ENCODE measurements at places on chromosomes 4 and X.

DNA sequence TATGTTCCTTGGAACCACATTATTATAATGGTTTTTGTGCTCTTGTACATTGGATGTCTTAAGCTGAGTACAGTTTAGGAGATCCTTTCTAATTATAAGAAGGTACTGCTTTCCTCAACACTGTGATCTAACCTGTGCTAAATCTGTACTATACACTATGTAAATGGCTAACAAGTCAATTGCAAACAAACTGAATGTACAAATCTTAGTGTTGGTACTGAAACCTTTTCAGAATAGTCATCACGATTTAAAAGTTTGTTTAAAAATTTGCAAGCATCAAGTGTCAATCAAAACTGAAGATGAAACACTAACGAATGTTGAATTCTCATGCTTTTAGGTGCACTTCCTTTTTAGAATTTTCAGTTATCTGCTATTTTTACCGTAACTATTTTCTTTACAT is 2090.4 kb upstream of the TENM3 start:
- no peak for DNase-seq

- no peak for DNase-seq
These were observed 15.6 kb upstream of the RASL11B start for GRCh38 chr4:52846502-52846901.

DNA sequence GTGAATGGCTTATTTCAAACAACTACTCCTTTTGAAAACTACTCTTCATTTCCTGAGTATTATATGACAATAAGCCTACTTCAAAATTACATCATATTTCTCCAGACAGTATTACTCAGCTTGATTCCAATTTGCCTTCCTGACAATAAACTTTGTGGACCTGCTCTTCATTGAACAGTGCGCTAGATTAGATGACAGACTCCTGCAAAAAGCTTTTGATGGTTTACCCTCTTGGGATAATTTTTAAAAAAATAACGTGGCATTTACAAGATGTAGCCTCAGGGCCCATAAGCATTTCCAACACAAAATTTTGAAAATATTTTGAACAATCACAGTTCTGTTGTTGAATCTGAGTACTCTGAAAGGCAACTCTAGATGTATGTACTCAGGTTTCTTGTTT is 25.9 kb downstream of the MGAT4D start:
- DNase-seq, result no peak

- no peak for DNase-seq
These were observed 17.0 kb upstream of the LNX1 start for GRCh38 chr4:53608242-53608641.

GRCh38 chr4:153159016-153159415 is 45.2 kb upstream of the TRIM2 start:
- DNase-seq, result no peak

DNA sequence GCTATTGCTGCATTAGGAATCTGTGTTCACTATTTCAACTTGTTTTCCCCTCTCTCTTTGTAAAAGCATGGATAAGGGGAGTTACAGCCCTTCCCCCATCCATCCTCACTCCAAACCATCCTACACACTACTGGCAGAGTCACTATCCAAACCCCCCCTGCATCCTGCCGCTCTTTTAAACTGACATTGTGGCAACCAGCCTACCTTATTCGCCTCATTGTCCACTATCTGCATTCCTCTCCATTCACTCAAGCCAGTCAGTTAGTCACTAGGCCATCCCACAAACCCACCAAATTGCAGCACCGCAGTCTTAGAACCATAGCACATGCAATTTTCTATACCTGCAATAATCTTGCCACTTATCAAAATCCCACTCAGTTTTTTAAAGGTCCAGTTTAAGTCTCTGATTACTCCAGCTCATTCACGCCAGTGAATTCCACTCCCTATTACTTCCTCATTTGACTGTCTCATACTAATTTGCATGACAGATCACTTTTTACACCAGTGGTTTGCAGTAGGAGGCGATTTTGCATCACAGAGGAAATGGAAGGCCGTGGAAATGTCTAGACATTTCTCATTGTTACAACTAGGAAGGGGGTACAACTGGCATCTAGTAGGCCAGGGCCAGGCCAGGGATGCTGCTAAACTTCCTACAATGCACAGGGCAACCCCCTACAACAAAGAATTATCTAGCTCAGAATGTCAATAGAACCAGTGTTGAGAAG is 181.8 kb downstream of the HS6ST2 start:
- no peak for DNase-seq

GRCh38 chrX:12325171-12325570 is 186.9 kb downstream of the FRMPD4 start:
- no peak for DNase-seq

- no peak for DNase-seq
These were observed 2.8 kb upstream of the SRP72 start for GRCh38 chr4:56464581-56464980.

GRCh38 chr4:96952610-96953009 is 1112.7 kb downstream of the PDHA2 start:
- DNase-seq, result no peak

- DNase-seq, result no peak
These were observed 30.6 kb upstream of the LCORL start for GRCh38 chr4:18052158-18052557.

GRCh38 chr4:180009316-180009715 is 2233.9 kb upstream of the TENM3 start:
- no peak for DNase-seq

- DNase-seq, result no peak
These were observed 35.2 kb downstream of the PCDH7 start for GRCh38 chr4:30755346-30755745.

DNA sequence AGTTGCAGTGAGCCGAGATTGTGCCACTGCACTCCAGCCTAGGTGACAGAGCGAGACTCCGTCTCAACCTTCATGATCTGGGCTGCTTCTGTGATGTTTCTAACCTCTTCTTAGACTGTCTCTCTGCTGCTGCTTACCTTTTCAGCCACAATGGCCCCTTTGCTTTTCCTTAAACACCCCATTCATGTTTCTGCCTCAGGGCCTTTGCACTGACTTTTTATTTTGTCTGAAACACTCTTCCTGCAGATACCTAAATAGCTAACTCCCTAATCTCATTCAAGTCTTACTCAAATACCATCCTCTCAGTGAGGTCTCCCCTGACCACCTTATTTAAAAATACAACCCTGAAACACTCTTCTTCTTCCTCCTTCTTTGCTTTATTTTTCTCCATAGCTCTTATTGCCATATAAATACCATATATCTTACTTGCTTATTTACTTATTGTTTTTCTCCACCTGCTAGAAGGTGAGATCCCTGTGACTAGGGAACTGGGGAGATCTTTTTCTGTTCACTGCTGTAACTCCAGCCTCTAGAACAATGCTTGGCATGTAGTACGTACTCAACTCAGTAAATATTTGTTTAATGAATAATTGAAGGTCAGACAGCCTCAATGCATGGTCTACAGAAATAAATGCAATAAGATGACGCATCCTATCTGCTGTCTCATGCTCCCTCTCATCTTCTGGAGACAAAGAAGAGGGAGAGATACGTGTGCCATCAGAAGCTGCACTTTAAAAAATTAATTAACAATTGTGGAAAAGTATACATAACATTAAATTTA is 43.8 kb upstream of the SETD7 start:
- no peak for DNase-seq

- no peak for DNase-seq
These were observed 367.6 kb downstream of the BCOR start for GRCh38 chrX:39729981-39730661.

- no peak for DNase-seq
These were observed 76.2 kb upstream of the PLAC1 start for GRCh38 chrX:134734466-134734952.

DNA sequence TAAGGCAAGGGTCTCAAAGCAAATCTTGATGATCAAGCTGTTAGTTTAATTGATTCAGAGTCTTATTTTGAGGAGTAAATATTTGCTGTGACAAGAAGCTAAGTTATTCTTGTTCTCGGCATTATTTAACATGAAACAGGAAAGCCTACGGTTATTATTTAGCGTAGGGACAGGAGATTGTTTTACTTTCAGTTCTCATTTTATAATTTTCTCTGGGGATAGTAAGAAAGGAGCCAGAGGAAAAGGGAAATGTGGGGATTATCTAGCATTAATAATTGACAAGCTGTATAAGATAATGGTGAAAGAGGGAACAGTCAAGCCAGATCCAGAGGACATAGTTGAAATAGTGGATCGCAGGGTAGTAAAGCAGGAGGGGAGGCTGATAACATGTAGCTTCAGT is 39.7 kb upstream of the PARM1 start:
- no peak for DNase-seq

DNA sequence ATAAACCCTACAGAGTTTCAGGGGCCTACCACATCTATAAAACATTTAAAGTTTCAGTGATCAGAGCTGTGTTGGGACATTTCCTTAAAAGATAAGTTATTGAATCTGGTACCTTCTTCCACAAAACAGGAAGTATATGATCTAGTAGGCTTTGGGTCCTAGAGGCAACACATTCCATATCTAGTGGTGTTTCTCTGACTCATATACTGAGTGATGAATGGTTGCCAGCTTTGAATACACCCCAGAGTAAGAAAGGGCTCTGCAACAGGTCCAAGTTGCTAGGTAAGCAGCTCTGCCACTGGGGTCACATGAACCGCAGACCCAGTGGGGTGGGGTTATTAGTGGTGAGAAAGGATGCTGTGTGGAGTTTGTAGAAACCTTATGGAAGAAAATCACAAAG is 32.4 kb upstream of the BLTP1 start:
- no peak for DNase-seq

- DNase-seq, result no peak
These were observed 64.9 kb upstream of the SOD3 start for GRCh38 chr4:24730256-24731001.

DNA sequence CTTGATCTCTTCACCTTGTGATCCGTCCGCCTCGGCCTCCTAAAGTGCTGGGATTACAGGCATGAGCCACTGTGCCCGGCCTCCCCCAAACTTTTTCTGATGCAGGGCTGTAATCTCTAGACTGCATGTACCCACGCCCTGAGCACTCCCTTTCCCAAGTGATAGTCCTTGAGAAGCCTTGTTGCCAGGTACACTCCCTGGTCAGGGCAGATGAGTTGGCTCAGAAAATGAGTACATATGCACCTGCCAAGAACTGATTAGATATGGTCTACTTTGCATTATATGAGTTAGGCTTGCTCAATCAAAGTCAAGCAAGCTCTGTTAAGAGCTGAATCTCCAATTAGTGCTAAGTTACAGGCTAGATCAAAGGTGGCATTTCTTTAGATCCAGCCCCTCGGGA is 20.3 kb downstream of the APOO start:
- DNase-seq, result no peak

DNA sequence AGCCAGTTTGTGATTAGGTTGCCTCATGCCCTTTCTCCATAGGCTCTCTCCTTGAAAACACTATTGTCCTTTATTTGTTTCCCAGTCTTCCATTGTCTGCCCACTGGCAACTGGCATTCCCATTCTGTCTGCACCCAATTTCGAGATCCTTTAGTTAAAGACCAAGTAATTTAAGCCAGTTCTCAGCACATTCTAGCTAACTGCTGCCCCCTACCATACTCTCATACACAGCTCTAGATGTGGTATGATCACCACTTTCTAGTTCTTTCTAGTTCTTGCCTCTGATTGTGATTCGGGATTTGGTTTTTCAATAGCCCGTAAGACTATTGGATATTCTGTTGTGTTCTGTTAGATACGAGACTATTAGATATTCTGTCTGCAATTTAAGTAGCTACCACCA is 135.8 kb upstream of the TRPC5 start:
- DNase-seq, result no peak

- no peak for DNase-seq
These were observed 392.4 kb downstream of the UNC5C start for GRCh38 chr4:95156452-95156765.

GRCh38 chrX:55522596-55523276 is 33.1 kb upstream of the USP51 start:
- no peak for DNase-seq

DNA sequence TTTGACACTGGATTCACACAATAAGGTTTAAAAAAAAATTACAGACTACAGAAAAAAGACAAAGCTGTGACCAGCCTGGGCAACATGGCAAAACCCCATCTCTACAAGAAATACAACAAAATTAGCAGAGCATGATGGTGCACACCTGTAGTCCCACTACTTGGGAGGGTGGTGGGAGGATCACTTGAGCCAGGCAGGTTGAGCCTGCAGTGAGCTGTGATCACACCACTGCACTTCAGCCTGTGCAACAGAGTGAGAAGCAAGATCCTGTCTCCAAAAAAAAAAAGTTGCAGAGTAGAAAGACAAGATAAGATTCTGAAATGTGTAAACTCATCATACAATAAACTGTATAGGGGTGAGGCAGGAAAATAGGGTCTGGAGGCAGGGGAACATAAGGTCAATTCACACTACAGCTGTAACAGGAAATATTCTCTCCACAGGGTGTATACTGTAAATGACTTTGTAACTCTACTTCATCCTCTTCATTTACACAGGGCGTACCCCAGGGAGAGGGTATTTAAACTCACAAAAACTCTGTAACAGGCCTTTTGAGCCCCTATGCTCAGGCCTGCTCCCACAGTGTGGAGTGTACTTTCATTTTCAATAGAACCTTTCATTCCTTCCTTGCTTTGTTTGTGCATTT is 112.6 kb upstream of the MAPK10 start:
- no peak for DNase-seq

DNA sequence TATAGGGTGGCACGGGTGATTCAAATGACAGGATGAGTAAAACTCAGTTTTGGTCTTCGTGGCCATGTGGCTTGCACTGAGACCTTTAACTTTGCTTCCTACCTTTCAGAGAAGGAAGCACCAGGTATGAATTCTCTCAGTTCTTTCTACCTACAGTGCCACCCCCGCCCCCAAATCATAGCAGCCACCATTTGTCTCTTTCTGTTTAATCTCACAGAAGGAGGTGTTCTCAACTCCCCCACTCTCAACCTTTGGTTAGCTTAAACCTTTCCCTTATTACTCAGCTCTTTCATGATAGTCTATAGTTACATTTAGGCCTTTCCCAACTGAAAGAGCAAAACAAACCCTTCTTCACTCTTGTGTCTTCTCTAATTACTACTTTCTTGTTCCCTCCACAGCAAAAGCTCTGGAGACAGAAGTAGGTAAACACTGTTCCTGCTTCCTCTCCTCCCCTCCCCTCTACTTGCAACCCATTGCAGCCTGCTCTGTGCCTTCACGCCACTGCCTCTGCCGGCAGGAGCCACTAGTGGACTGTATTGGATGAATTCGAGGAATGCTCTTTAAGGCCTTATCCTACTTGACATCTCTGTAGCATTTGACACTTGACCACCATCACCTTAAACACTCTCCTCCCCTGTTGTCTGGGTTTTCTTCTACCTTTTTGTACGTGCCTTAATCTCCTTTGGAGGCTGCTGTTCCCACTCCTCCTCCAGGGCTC is 123.7 kb downstream of the AFF1 start:
- no peak for DNase-seq

GRCh38 chr4:132683957-132684356 is 465.1 kb upstream of the PCDH10 start:
- DNase-seq, result no peak

- no peak for DNase-seq
These were observed 11.1 kb upstream of the NAT8L start for GRCh38 chr4:2047781-2048581.

DNA sequence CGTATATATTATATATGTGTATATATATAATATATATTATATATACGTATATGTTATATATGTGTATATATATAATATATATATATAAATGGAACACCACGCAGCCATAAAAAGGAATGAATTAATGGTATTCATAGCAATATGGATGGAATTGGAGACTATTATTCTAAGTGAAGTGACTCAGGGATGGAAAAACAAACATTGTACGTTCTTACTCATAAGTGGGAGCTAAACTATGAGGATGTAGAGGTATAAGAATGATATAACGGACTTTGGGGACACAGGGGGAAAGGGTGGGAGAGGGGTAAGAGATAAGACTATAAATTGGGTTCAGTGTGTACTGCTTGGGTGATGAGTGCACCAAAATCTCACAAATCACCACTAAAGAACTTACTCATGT is 1388.9 kb downstream of the C4orf33 start:
- DNase-seq, result no peak

Measured in activated naive CD4-positive, alpha-beta T cell (primary cell).